ENCODE measurements at places on chromosomes 16 and 17.

GRCh38 chr16:50408001-50408561, 39.3 kb upstream of the BRD7 start:
- no peak for DNase-seq

DNA sequence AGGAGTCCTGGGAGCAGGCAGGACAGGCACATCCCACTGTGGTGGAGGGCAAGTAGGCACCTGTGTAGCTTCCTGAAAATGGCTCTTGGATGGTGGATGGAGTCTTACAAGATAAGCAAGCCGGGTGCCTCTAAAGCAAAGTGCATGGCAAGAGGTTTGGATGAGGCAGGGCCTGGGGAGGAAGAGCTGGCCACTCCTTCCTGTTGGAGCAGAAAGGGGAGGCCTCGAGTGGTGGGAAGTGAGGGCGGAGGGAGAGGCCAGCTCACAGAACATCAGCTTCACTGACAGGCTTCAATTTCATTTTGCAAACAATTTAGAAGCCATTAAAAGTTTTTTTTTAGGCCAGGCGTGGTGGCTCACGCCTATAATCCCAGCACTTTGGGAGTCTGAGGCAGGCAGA, 31.0 kb downstream of the CD300A start:
- no peak for DNase-seq

DNA sequence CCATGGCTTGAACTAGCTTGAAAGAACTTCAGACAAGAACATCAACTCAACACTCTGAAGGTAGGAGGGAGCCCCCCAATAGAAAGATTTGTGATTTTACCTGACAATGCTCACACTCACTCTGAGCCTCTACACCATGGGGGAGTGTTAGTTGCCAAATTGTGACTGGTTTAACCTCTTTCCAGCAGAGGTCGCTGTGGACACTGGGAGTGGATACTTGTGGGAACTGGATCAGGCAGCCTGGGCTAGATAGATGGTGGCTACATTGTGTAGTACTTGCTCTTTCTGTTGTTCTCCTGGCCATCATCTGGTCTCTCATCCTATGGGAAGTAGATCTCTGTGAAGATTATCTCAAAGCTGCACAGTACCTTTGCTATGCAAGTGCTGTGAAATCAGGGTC, 2.9 kb downstream of the SMPD3 start:
- no peak for DNase-seq

DNA sequence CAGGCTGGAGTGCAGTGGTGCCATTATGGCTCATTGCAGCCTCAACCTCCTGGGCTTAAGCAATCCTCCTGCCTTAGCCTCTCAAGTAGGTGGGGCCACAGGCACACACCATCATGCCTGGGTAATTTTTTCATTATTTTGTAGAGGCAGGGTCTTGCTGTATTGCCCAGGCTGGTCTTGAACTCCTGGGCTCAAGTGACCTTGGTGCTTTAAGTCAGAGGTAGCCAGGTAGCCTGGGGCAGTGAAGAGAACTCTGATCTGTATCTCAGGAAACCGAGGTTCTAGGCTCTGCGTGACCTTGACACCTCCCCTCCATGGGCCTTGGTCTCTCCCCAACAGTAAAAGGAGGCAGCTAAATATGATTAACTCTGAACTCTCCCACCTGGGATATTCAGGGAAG, 3.4 kb downstream of the CTF1 start:
- DNase-seq, result no peak

DNA sequence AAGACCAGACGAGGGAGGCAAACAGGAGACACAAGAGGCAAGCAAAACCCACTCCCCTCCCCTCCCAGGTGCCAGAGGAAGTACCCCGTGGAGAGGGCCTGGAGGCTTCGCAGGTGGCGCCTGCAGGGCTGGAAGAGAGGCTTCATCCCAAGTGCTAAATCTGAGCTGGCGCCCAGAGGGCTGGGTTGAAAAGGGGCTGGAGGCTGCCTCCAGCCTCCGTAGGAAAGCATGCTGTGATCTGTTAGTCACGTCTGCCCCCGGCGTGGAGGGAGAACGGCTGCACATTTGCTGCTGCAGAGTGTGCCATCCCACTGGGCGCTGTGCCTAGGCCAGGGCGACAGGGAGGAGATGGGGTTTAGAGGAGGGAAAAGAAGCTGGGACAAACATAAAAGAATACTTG, 16.9 kb downstream of the RPH3AL start:
- no peak for DNase-seq

DNA sequence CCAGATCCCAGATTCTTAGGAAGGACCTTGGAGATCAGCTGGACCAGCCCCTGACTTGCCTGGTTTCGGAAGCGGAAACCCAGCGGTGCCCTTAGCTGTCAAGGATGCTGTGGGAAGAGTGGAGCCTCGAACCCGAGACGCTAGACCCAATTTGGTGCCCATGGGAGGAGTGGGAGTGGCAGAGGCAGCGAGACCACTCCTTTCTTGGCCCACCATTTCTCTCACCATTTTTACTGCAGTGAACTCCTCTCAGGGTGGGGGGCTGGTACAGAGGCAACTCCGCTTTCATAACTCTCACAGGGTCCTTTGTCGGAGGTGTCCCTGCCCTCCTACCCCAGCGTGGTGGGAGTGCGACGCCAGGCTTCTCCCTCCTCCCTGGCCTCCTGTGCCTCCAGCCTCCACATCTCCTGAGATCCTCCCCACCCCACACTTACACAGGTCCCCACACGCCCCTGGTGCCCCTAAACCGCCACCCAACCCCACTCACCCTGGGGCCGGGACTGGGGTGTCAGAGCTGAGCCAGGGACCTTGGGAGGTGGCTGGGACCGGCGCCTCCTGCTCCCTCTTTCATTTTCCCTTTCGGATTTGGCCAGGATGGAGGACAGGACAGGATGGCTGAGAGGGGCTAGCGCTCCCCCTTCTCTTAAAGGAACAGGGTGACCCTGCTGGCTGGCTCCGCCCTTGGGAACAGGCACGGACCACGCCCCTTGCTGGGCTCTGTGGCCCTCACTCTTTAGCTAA, at the start of gene GJD3:
Gene GJD3, minus strand, starts transcription at position 617 of the 741 bp plus-strand sequence. CDS start 922 bp downstream, outside the sequence.
- DNase-seq, result no peak

GRCh38 chr16:61937646-61938045, 98.6 kb downstream of the CDH8 start:
- DNase-seq, result no peak

GRCh38 chr17:59899099-59899498, 6.2 kb downstream of the RPS6KB1 start:
- DNase-seq, result no peak

DNA sequence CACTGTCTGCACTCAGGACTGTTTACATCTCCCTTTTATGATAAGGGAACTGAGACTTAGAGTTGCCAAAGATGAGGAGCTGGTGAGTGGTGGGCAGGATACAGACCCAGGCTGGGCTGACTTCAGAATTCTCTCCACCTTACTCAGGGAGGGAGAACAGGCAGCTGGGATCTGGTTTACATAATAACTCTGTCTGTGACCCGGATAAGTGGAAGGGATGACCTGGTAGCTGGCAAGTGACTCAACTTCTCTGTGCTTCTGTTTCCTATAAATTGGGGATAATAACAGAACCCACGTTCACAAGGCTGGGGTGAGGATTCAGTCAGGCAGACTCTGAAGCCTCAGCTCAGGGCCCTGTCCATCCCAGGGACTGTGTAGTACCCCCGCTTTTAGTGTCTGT, 2.6 kb downstream of the SNX20 start:
- no peak for DNase-seq

DNA sequence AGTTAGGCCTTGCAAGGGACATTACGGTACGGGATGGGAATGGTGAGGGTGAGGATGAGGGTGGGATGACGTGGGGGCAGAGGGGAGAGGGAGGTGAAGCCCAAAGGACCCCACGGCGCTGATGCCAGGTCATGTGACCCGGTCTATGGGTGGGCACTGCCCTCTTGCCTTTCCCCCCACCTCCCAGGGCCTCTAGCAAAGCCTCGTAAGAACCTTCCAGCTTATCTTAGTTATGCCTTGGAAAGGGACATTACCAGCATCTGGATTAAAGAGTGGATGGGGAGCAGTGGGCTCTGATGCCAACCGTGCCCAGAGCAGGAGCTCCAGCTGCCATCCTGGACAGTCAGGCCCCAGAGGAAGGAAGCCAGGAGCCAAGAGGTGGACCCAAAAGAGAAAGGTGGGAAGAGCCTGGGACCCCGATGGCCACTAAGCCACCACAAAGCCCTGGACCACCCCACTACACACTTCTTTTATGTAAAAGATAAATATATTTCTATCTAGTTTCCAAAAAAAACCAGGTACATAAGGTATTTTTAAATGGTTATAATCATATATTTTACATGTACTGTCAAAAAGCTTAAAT, 40.9 kb downstream of the TK2 start:
- DNase-seq, result no peak

All from CD8-positive, alpha-beta T cell (primary cell).